ENCODE measurements at places on chromosomes 3 and 15.

DNA sequence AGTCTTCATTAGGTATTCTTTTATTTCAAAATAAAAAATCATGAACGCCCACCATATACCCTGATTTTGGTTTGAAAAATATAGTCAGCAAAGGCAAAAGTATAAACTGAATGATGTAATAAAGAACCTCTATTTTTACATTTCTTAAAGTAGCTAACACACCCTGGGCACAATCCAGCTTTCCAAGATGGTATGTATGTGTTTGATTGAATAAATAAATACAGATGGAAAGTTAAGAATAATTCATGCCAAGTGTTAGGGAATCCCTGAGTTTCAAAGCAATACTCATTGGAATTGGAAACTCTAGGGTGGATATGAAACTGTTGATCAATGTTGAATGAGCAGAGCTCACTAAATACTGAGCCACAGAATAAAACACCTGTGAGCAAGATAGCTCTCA is 63.9 kb upstream of the TRIM42 start:
- DNase-seq = no peak

GRCh38 chr3:30764281-30764680 is 130.2 kb downstream of the GADL1 start:
- no peak for DNase-seq

- no peak for DNase-seq
Measured at GRCh38 chr3:29545615-29546014, 264.7 kb downstream of the RBMS3 start.

DNA sequence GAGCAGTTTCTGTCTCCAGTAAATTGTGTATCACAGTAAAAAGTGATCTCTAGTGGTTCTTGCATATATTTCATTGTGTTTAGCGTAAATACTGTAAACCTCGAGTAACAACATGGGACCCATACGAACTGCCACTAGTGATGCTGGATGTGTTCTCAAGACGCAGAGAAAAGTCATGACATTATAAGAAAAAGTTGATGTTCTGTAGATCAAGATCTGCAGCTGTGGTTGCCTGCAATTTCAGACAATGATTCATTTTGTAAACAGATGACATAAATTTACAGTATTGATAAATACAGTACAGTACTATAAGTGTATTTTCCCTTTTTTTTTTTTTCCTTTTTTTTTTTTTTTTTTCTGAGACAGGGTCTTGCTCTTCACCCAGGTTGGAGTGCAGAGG is 100.1 kb downstream of the DPH6 start:
- DNase-seq = no peak
